Foreskin melanocyte (primary cell): ENCODE measurements at places on chromosomes 5 and 9.
A peak's percentile ranks its signal among the peaks of the same experiment; 100 is the strongest.

DNA sequence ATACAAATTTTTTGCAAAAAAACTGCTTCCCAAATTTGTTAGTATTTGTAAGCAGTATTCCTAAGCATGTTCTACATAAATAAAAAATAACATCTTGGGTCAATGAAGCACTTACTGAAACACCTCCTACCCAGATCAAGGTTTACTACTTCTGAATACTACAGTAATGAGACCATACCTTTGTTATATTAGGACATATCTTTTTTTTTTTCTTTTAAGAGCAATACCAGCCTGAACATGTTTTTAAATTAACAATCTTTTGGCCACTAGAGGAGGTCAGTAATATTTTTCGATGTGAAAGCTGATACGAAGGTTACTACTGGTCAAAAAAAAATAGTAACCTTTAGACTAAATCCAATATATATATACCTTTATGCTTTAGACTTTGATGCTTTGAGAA is 72.7 kb downstream of the CERT1 start:
- no peak for DNase-seq

- no peak for DNase-seq
Measured at GRCh38 chr5:171692107-171692506, 93.5 kb upstream of the SMIM23 start.

DNA sequence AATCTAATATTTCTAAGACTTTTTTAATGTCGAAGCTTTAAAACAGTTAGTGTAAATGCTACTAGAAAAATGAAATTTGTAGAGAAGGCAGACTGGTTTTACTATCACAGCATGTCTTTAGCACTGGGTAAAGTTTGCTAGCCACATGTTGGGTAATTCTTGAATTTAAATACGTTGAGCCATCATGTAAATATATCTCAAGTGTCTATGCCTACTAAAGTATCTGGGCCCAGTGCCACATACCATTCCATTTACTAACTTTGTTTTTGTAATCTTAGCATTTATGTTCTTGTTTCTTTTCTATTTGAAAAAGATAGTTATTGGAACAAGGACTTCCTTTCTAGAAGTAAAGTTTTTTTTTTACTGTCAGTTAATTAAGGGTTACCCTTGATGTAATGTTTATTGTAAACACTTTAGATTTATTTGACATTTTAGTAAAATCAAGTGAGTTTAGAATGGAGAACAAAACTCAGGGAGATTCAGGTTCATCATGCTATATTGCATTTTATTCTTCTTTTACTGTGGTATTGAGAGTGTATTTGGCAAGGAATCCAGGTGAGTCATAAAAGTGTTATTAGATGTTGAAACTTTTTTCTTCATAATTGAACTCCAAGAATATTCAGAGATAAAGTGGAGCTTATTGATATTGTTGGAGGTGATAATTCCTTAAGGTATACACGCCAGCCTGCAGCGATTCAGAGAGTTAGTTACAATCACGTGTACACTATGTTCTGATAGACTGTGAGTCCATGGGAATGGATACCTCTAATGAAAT is 182.4 kb downstream of the CCDC171 start:
- DNase-seq, result no peak

DNA sequence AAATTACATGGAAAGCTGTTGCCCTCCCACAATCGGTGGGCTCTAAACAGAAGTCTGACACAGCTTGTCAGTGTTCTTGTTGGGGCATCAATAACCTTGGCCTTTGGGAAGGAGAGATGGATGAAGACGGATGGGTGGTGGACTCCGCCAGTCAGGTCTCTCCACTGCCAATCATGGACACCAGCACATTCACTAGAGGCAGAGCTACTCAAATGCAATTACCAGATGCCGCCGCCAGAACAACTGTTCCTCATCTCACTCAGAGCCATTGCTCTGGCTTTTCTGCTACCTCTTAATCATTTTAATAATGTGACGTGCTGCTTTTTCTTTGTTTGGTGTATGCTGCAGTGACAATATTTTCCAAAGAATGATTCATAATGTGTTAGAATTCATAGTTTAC is 27.9 kb upstream of the SEMA5A start:
- DNase-seq, result no peak

DNA sequence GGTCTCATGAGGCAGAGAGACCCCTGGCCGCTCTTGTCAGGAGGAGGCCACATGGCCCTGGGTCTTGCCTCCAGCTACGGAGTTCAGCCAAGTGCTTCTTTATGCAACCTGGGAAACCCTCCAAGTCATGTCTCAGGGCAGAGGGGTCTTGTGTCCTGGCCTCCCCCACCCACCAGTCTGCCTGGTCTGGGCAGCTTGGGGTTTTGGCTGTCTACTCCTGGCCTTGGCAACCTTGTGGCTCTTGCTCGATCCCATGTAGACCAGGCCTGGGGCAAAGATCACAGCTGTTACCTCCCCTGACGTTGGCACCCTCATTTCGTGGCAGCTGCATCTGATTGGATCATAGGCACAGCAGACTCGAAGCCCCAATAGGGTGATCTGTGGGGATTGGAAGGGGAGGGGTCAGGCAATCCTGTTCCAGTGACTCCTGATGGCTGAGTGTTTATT is 28.4 kb downstream of the JADE2 start:
- no peak for DNase-seq

DNA sequence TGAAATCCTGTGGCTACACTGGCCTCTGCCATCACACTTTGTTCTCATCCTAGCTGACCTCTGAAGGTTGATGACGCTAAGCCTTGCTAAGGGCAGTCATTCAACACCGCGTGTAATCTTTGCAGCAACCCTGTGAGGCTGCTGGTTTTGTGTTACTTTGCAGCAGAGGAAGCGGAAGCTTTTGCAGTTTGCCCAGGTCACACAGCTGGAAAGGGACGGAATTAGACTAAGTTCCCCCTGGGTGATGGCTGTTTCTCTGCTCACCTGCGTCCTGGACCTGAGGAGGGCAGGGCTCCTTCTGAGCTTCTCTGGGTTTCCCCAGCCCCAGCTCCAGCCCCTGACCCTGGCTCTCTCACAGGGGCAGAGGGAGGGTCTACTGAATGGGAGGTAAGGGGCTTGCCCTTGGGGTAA is 7.3 kb upstream of the SLC25A51 start:
- no peak for DNase-seq

GRCh38 chr9:98575379-98576346 is 133.1 kb downstream of the GABBR2 start:
- DNase-seq, result no peak

DNA sequence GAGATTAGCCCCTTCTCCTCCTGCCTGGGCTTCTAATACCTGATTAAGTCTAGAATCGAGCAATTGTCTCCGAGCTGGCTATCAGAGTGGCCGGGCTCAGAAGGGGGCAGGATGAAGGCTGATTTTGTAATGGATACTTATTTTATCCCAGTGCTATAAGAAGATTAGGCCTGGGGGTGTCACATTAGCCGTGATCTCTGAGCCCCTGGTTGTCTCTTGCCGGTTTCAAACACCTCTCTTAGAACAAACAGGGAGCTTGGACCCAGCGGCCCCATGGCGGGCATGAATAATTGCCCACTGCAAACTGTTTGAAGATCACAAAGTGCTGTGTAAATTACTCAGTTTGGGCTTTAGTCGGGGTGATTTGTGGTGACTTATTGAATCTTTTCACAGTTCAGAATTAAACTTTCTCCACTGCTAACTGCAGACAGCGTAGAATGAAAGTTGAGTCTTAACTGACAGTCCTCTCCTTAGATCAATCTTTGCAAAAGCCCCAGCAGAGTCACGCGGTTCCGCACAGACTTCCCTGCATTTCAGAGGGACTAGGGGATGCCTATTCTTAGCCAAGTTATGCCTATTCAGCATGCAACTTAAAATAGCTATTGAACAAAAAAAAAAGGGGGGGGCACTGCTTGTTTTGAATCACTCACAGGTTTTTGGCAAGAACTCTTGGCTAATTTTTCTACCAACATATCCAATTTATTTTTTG is 200.6 kb upstream of the IRX1 start:
- DNase-seq, result no peak

- no peak for DNase-seq
Measured at GRCh38 chr5:52837068-52837467, 49.4 kb downstream of the ITGA1 start.

DNA sequence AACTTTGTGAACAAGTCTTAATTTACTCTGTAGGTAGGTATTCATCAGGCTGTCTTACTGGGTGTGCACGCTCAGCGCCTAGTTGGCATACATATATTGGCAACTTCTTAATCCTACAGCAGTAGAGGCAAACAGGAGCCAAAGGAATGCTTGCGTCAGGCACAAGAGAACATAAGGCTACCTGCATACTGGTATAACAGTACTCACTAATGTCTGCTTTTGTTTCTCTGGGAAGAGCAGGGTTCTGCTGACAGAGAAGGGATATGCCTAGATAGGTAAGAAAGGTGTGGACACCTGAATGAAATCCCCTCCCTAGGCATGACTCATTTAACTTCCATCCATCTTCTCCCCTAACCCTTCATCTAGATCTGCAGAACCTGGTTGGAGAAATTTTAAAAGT is 40.1 kb downstream of the ELL2 start:
- DNase-seq, result no peak

DNA sequence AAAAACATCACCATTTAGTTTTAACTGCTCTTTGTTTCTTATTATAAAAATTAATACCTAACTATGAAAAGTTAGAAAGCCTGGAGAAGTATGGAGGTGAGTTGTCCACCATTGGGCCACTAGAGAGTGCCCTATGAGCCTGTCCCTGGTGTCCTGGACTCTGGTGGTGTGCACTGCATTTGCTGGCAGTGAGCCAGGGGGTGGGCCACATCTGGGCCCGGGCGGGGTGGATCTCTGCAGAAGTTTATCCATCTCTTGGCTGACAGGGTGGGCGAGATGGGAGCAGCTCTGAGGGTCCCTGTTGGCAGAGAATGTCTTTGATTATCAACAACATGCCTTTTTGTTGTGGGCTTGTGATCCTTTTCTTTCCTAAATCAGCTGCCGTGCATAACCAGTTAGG is 8.2 kb downstream of the TENT4A start:
- no peak for DNase-seq

- DNase-seq, result no peak
Measured at GRCh38 chr9:101419863-101420262, 15.7 kb downstream of the ALDOB start.

- no peak for DNase-seq
Measured at GRCh38 chr9:38708759-38709158, 11.2 kb downstream of the FAM240B start.

- DNase-seq, result no peak
Measured at GRCh38 chr9:94860678-94861588, 134.4 kb downstream of the AOPEP start.

GRCh38 chr5:138974227-138975063 is 99.3 kb upstream of the LRRTM2 start:
- DNase-seq, result peak; percentile 68

DNA sequence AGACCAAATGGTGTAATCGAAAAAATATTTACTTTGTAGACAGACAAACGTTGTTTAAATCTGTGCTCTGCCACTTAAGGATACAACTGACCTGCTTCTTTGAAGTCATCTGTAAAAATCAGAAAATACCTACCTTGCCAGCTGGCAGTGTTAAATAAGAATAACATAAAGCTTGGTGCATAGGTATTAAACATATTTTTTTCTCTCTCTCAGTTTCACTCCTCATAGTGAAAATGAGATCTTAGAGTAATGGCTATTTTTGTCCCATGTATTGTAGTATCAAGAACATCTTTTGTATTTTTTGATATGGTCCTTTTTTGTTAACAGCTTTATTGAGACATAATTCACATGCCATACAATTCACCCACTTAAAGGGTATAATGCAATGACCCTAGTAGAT is 17.9 kb upstream of the RANBP17 start:
- DNase-seq, result no peak

GRCh38 chr5:153774686-153775085 is 264.0 kb downstream of the FAM114A2 start:
- no peak for DNase-seq

- peak; percentile 16 for DNase-seq
Measured at GRCh38 chr5:108311682-108312081, 70.2 kb downstream of the FBXL17 start.

- no peak for DNase-seq
Measured at GRCh38 chr9:98121058-98121457, 2.0 kb upstream of the TRIM14 start.

DNA sequence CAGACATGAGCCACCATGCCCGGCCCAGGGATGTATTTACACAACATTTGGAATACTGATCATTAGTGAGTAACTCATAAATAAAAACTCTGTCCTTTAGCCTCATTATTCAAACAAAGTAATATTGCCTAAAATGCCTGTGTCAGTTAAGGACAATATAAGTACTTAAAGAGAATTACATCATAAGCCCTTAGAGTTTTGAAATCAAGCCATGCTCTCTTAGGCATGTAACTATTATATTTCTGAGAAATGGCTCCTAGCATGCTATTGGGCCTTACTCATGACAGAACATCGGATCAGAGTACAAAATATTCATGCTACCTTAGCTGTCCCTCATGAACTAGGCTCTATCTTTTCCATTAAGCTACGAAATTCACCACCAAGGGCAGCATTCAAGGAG is 309.3 kb downstream of the CHSY3 start:
- no peak for DNase-seq

DNA sequence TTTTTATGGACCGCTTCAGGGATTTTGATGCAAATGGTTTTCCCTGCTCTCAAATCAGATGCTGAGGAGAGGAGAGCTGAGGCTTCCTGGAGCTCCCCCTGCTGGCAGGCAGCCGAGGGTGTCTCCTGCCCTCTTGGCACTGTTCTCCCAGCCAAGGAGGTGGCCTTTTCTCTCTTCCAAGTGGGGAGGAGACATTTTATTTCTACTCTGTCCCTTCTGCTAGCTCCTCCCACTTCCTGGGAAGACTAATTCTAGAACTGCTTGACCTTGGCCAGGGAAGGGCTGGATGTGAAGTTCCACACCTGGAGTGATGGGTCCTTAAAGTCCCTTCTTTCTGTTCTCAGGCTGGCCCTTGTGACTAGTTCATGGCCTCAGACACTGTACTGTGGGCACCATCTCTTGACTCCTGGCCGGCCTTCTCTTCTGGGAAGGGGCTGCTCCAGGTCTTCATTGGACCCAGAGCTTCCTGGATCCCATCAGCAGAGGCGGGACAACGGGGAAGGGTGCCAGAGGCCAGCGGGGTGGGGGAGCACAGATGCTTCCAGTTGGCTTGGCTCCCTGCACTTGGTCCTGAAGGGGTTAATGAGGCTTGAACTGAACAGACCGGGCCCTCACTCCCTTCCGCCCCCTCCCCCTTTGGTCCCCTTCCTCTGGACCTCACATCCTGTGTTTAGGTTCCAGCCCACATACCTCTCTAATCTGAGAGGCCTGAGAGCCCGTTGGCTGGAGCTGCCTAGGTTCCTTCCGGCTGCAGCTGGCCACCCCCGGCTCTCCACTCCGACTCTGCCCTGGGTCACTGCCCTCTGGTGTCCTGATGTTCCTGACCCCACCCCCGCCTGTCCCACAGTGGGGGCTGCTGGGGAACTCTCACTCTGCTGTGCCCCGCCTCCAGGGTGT is 32.1 kb downstream of the PTPA start:
- DNase-seq, result peak; percentile 84

GRCh38 chr9:36924071-36924470 is 110.0 kb downstream of the PAX5 start:
- DNase-seq, result peak; percentile 8

DNA sequence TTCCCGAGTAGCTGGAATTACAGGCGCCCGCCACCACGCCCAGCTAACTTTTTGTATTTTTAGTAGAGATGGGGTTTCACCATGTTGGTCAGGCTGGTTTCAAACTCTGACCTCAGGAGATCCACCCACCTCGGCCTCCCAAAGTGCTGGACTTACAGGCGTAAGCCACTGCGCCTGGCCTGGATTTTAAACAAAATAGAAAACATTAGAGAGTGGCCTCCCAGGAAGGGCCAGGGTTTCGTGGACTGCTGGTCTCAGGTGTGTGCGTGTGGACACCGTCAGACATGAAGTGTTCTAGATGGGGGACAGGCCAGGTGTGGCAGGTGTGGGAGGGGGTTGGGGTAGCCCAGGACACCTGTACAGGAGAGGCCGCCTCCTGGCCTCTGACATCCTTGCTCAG is 7.0 kb upstream of the GBGT1 start:
- DNase-seq, result no peak
